ENCODE measurements at places on chromosomes 3 and 15. TPM values are rescaled to one million over a fixed set of nuclear protein-coding genes. Genes with fewer than 3 reads are reported as not detected.

DNA sequence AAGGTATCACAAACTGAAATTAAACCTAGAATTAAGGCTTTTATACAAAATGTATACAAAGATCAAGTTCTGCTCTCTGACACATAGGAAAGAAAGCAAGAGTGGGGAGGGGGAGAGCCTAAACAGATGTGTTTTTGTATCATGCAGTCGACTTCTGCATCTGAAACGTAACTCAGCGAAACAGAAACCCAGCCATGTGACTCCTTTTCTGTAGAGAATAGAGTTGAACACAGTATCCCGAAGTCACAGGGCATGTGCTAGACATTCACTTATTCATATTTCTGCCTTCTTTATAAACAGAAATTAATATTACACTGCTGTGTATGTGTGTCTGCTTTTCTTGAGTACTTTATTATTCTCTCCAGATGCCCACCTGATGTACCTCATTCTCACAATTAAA, 121.0 kb downstream of the PDZRN3 start:
- H3K27ac ChIP-seq: no peak overlapping the region
- no peak for DNase-seq
- H3K36me3 ChIP-seq: no peaks in the 10 kb centered on the region
- no peak overlapping the region for H3K4me3 ChIP-seq
- no peaks in the 10 kb centered on the region for H3K27me3 ChIP-seq
- peaks cover 36% of the 10 kb centered on the region for H3K4me1 ChIP-seq

DNA sequence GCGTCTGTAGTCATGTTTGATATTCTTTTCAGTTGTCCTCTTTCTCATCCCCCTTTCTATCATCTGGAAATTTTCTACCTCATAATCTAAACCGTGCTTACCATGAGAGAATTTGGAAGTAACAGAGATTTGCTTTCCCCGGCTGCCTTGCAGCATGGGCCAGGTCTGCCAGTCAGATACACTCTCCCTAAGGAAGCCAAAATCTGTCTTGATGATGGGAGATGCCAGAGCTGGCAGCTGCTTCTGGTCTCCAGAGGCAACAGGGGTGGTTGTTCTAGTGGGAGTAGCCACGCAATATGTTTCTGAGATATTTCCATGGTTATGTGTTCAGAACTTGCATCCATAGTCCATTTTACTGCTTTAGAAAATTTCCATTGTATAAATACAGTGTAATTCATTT, 218.9 kb upstream of the RORA start:
- no peaks in the 10 kb centered on the region for H3K4me1 ChIP-seq
- H3K27ac ChIP-seq: no peak overlapping the region

- no peak overlapping the region for H3K4me3 ChIP-seq
- no peak for DNase-seq
- H3K27ac ChIP-seq: no peak overlapping the region
- no peaks in the 10 kb centered on the region for H3K27me3 ChIP-seq
- H3K4me1 ChIP-seq: no peaks in the 10 kb centered on the region
- no peaks in the 10 kb centered on the region for H3K36me3 ChIP-seq
Measured at GRCh38 chr15:87200149-87200548, 1056.4 kb downstream of the NTRK3 start.

GRCh38 chr3:101478980-101479379, 34.0 kb downstream of the SENP7 start:
- no peaks in the 10 kb centered on the region for H3K4me1 ChIP-seq
- DNase-seq: no peak
- no peaks in the 10 kb centered on the region for H3K27me3 ChIP-seq
- H3K4me3 ChIP-seq: no peak overlapping the region

The SUSD5 gene
- 12.9 TPM for total RNA-seq

The IL17RB gene
- 0.16 TPM for total RNA-seq

The PP2D1 gene
- not detected for total RNA-seq
